ENCODE measurements at places on chromosomes 4 and X. TPM values are rescaled to one million over a fixed set of nuclear protein-coding genes. Genes with fewer than 3 reads are reported as not detected.

The RPA4 gene
- 0.30 TPM for total RNA-seq

The BST1 gene
- 0.47 TPM for total RNA-seq

- H3K4me3 ChIP-seq, result no peak overlapping the region
- peaks cover 22% of the 10 kb centered on the region for H3K4me1 ChIP-seq
- no peak for DNase-seq
- peaks cover 7% of the 10 kb centered on the region for H3K27me3 ChIP-seq
- no peaks in the 10 kb centered on the region for H3K36me3 ChIP-seq
These were observed 28.3 kb downstream of the ZFYVE28 start for GRCh38 chr4:2390146-2390545.

DNA sequence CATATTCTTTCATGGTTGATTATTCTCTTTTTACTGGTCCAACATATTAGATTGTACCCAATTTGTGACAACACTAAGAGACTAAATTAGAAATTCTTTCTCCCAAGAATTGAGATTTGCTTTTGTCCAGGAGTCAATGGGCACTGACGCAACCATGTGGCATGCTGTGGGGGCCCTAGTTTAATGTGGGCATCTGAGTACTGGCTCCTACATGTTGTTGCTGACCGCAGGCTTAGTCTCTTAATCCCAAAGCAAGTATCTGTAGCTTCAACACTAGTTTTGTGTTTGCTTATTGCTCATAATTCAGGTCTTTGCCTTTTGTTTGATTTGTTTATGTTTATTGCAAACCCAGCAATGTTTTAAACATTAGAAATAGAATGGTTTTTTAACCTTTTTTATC lies 263.4 kb upstream of the NDST4 start:
- no peak overlapping the region for H3K4me3 ChIP-seq
- H3K27me3 ChIP-seq, result no peaks in the 10 kb centered on the region
- no peak for DNase-seq
- H3K4me1 ChIP-seq, result no peaks in the 10 kb centered on the region
- no peak overlapping the region for H3K27ac ChIP-seq

GRCh38 chr4:8836664-8837171 lies 34.9 kb downstream of the HMX1 start:
- no peaks in the 10 kb centered on the region for H3K36me3 ChIP-seq
- H3K27ac ChIP-seq, result no peak overlapping the region
- H3K4me3 ChIP-seq, result no peak overlapping the region
